HCT116 (cell line): ENCODE measurements at places on chromosomes 11 and 22. TPM values are rescaled to one million over a fixed set of nuclear protein-coding genes. Genes with fewer than 3 reads are reported as not detected.

The ALDH3B1 gene
- 25.5 TPM for total RNA-seq

The SYT7 gene
- total RNA-seq = 27.4 TPM

The RASSF10 gene
- not detected for total RNA-seq

The FOLH1 gene
- total RNA-seq = not detected

The TPBGL gene
- 0.12 TPM for total RNA-seq

The PDE2A gene
- 7.6 TPM for total RNA-seq

The TIMP3 gene
- 2.2 TPM for total RNA-seq

The SLC22A25 gene
- total RNA-seq = not detected

The TBX10 gene
- not detected for total RNA-seq

The MMP27 gene
- total RNA-seq = not detected

The ZP1 gene
- total RNA-seq = not detected

The GGTLC3 gene
- not detected for total RNA-seq
